Testis (tissue), 5 donors: ENCODE measurements at places on chromosomes 5 and 9. TPM values are rescaled to one million over a fixed set of nuclear protein-coding genes. Genes with fewer than 3 reads are reported as not detected.
A peak's percentile ranks its signal among the peaks of the same experiment; 100 is the strongest.

Gene RASEF
- 10.8 TPM for total RNA-seq

GRCh38 chr9:63817622-63818518 is 1467.1 kb downstream of the FOXD4L5 start:
- no peak overlapping the region for H3K27ac ChIP-seq
- DNase-seq, result peak; percentile 48
- H3K27me3 ChIP-seq, result no peaks in the 10 kb centered on the region
- H3K4me1 ChIP-seq, result no peaks in the 10 kb centered on the region
- no peaks in the 10 kb centered on the region for H3K36me3 ChIP-seq

DNA sequence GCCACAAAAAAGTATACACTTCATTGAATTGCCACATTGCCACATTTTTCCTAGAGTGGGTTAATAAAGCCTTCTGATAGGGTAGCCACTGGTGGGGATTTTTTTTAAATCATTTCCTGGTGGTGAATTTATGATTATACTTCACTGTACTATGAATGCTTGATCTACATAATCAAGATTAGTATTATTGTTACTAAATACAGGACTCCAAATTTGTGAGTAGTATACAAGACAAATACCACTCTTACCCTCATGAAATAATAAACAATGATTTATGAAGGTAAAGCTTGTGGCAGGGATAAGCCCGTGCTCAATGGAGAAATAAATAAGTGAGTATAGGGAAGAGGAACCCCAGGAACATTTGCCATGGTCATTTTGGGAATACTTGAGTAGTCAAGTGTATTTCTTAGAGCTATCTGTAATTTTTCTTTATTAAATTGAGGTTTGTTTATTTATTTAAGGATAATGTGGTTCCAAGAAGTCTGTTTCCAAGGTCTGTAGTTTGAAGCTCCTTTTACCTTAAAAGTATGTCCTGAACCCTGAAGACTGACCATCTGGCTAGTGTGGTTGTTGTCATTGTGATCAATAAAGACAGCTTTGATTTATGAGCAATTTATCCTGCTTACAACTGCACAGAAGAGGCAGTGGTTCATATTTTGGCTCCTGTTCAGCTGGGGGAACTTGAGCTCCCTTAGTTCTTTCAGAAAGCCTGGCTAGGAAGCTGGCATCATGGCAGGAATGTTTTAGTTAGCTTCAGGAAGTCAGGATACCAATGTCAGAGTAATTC is 118.6 kb downstream of the ZSWIM6 start:
- DNase-seq, result no peak
- no peaks in the 10 kb centered on the region for H3K27me3 ChIP-seq
- no peak overlapping the region for H3K4me3 ChIP-seq
- H3K4me1 ChIP-seq, result no peaks in the 10 kb centered on the region
- no peaks in the 10 kb centered on the region for H3K36me3 ChIP-seq

DNA sequence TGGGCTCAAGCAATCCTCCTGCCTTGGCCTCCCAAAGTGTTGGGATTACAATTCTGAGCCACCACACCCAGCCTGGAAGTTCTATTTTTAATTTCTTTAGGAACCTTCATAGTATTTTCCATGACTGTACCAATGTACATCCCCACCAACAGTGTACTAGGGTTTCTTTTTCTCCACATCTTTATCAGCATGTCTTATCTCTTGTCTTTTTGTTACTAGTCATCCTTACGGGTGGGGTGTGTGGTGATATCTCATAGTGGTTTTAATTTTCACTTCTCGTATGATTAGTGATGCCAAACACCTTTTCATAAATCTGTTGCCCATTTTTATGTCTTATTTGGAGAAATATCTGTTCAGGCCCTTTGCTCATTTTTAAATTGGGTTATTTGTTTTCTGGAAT is 123.0 kb upstream of the MEF2C start:
- no peaks in the 10 kb centered on the region for H3K27me3 ChIP-seq
- no peak for DNase-seq
- no peaks in the 10 kb centered on the region for H3K36me3 ChIP-seq
- no peaks in the 10 kb centered on the region for H3K4me1 ChIP-seq

Gene OR1J2
- total RNA-seq, result 0.62 TPM
